ENCODE measurements at places on chromosomes 7 and 10.
A peak's percentile ranks its signal among the peaks of the same experiment; 100 is the strongest.

- no peak for DNase-seq
Measured at GRCh38 chr10:97140902-97141745, 44.6 kb downstream of the SLIT1 start.

- DNase-seq = peak; percentile 46
Measured at GRCh38 chr7:98760201-98760651, 109.6 kb downstream of the TMEM130 start.

DNA sequence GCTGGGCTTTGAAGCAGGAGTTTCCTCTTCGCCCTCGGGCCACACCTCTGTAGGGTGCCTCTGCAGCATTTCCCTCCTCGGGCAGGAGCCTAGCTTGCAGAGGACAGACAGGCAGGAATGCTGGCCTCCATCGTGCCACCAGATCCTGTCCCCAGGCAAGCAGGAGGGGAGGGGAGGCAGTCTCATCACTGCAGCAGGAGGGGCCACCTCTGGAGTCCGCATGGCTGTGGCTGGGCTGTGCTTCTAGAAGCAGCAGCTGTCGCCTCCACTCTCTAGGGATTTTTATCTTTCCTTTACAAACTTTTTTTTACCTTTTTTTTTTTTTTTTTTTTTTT lies 181.4 kb downstream of the CUX1 start:
- DNase-seq = no peak

DNA sequence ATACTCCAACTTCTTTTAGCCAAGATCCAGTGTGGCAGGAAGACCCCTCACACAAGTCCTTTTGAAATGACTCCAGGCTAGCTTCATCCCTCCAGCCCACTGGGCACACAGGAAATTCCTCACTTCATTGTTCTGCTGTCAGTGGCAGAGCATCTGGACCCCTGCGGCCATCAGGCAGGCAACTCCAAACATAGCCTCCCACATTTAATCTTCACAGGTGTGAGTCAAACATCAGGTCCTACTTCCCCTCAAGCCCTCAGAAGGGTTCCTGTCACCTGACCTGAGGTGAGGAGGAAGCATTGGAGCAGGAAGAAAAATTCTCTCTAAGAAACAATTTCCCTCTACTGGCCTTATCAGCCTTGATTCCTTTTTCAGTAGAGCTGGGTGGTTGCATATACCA lies 51.1 kb upstream of the C1GALT1 start:
- DNase-seq = no peak

DNA sequence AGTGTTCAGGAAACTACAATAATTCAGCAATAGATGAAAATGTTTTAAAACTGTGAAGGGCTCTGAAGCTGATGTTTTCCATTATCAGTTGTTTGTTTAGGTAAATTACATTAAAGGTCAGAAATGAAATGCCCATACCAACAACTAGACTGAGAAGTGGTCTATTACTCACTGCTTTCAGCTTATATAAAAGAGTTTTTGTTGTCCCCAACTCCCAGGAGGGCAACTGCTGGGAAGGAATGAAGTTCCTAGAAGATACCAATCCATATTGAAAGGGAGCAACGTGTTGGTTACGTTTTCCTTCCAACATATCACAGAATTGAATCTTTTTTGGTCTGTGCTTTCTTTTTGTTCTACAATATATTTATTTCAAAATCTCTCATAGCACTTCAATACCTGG lies 330.6 kb upstream of the LRRN3 start:
- DNase-seq = no peak

DNA sequence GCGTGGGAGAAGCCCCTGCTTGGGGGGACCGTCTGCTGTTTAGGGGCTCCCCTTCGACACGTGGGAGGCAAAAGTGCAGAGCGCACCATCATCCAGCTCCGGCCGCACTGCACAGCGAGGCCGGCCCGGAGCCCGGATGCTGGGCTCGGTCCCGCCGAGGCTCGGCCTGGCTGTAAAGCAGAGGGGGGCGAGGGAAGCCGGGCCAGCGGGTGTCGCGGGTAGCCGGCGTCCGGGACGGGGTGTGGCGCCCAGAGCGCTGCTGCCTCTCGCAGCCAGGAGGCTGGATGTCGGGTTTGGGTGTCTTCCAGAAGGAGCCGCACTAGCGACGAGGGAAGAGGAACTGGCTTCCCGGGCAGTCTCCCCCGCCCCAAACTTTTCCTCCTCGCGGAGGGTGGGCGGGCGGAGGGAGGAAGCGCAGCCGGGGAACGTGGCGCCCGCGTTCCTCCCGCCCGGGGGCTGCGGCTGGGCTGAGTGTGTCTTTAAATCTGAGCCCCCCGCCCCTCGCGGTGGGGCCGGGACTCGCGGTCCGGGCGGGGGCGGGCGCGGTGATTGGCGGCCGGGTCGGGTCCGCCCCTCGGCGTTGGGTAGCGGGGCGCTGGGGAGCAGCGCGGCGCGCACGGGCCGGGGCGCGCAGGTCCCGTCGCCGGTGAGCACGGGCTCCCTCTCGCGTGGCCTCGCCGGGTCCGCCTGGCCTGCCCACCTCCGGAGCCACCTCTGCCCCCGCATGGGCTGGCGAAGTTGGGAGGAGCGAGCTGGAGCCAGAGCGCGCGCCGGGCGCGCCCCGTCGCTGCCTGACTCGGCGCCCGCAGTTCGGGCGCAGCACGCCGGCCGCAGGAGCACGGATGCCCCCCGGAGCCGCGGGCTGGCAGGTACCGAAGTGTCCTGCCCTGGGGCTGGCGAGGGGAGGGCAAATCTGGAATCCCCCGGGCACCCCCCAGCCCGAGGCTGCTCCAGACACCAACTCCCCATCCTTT lies at the start of gene PALD1:
TSS of gene PALD1 (plus strand) at position 577 of the 974 bp plus-strand sequence. CDS start 47,185 bp downstream, outside the sequence.
- DNase-seq = peak; percentile 14

GRCh38 chr7:30932562-30932961 lies 20.9 kb downstream of the AQP1 start:
- no peak for DNase-seq

- peak; percentile 34 for DNase-seq
Measured at GRCh38 chr10:89029181-89029580, 38.6 kb downstream of the FAS start.

GRCh38 chr7:77813180-77813579 lies 14.6 kb downstream of the PHTF2 start:
- no peak for DNase-seq

GRCh38 chr7:40310258-40310657 lies 175.5 kb downstream of the SUGCT start:
- DNase-seq = peak; percentile 58

- DNase-seq = no peak
Measured at GRCh38 chr10:27642023-27642589, 103.5 kb downstream of the MKX start.

DNA sequence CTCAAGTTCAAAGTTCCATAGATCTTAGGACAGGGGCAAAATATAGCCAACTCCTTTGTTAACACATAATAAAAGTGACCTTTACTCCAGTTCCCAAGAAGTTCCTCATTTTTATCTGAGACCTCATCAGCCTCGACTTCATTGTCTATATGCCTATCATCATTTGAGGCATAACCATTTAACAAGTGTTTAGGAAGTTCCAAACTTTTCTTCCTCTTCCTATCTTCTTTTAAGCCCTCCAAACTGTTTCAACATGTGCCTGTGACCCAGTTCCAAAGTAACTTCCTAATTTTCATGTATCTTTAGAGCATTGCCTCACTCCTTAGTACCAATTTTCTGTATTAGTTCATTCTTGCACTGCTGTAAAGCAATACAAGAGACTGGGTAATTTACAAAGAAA lies 569.1 kb downstream of the ANKRD7 start:
- DNase-seq = no peak

DNA sequence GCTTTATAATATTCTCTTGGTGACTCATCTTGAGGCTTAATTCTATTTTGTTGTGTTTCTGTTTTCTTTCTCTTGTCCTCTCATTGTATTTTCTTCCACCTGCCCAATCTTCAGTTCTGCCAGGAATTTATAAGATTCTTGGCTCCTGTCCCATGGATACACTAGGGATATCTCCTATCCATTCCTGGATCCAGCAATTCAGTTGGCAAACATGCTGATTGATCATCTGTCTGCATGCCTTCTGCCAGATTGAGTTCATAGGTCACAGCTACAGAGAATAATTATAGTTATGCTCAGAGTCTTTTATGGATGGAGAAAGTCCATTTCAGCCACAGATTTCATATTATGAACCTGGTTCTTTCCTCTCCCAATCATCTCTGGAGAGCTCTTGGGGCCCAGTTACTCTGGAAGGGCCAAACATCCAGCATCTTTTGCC lies 140.4 kb upstream of the MAGI2 start:
- DNase-seq = peak; percentile 1

DNA sequence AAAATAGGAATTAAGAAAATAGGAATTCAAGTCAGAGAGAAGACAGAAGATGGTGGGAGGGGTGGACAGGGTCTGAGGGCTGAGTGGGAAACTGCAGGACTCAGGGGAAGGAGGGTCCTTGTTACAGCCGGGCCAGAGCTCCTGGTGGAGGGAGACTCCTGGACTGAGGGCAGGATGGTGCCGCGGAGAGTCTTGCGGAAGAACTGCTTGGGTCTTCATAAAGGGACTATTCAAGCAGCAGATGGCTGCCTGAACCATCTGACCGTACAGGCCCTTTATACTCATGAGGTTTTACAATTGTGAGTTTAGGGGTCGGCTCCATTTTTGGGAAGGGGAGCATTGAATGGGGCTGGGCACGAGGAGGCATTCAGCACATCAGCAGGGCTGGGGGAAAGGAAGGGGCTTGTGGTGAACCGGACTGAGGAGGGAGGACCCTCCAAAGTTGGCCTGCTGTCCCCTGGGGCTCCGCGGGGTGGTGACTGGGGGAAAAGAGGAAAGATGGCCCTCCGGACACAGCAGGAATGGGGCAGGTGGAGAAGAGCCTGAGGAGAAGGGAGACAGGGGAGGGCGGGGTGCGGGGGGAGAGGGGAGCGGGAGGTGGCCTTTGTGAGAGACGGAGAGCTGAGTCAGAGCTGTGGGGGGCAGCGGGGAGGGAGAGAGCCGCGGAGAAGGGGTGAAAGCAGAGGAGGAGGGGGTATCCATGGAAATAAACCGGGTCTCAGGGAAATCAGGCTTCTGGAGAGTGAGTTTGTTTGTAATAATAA lies 1.5 kb downstream of the FAM131B start:
- no peak for DNase-seq

GRCh38 chr10:6275022-6275997 lies 72.6 kb downstream of the PFKFB3 start:
- DNase-seq = peak; percentile 99

GRCh38 chr10:52864201-52865106 lies 91.9 kb upstream of the MBL2 start:
- peak; percentile 64 for DNase-seq

- peak; percentile 40 for DNase-seq
Measured at GRCh38 chr7:92723205-92723604, 113.2 kb downstream of the CDK6 start.

- no peak for DNase-seq
Measured at GRCh38 chr10:31187607-31188210, 131.3 kb upstream of the ZEB1 start.

GRCh38 chr7:100600730-100601038 lies 1.5 kb upstream of the PCOLCE start:
- DNase-seq = no peak

DNA sequence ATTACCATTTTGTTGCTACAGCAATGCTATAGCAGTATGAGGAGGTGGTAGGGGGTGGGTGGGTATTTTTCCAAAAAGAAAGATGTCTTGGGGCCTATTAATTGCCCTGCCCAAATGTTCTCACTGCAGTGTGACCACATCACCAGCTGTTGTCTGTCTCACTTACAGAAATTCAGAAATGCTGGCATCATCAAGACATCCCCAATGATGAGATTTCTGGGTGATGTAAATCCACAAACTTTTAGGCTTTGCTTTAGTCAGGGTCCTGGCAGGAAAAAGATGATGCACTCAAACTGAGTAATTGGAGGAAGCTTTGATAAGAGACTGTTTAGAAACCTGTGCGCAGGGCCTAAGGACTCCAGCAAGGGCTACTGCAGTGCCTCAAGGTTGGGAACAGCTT lies 56.2 kb upstream of the OPN4 start:
- peak; percentile 6 for DNase-seq

DNA sequence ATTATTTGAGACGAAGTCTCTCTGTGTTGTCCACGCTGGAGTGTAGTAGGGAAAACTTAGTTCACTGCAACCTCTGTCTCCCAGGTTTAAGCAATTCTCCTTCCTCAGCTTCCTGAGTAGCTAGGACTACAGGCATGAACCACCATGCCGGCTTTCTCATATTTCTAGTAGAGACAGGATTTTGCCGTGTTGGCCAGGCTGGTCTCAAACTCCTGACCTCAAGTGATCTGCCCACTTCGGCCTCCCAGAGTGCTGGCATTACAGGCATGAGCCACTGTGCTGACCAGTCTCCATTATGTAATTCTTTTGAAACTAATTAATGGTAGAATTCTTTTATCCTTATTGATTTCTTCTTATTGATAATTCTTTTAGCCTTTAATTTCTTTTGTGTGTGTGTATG lies 32.5 kb downstream of the PCLO start:
- no peak for DNase-seq

- no peak for DNase-seq
Measured at GRCh38 chr10:76197293-76197692, 765.9 kb downstream of the LRMDA start.

DNA sequence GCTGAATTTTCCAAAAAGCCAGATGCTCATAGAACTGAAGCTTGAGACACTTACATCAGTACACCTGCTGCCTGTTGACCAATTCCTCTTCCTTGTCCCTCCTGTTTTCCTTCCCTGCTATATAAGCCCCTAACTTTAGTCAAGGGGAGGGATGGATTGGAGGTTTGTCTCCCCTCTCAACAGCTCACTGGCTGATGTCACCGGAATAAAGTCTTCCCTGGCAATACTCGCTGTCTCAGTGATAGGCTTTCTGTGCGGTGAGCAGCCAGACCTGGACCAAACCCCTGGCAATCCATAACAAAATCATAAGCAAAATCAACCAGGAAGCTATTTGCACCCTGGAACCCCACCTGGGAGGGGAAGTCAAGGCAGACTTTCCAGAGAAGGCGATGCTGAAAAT lies 929 bp upstream of the IRF5 start:
- no peak for DNase-seq

DNA sequence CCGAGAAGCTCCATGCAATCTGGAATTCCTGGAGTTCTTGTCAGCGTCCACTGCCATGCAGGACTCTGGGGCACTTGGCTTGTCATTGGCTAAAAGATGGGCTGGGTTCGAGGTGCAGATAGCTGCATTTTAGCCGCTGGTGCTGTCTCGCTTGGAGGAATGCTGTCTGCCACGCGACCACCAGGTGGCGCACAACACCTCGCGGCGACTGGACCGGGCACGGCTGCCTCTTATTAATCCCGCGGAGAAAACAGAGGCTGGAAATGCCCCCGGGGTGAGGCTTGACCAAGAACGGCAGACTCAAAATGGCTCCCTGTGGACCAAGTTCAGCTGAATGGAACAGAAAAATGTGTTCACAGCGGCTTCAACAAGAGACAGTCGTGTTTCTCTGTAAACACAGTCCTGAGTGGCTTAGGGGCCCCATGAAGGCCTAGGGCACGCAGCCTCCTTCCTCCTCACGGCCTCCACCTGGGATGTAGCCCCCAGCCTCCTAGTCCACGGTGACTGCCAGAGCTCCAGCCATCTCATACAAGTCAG lies 46.2 kb downstream of the AOC1 start:
- peak; percentile 60 for DNase-seq

GRCh38 chr7:79610313-79610712 lies 156.8 kb upstream of the MAGI2 start:
- DNase-seq = no peak

Data from fibroblast of mammary gland (primary cell).